ENCODE measurements at places on chromosomes 3 and 15.

DNA sequence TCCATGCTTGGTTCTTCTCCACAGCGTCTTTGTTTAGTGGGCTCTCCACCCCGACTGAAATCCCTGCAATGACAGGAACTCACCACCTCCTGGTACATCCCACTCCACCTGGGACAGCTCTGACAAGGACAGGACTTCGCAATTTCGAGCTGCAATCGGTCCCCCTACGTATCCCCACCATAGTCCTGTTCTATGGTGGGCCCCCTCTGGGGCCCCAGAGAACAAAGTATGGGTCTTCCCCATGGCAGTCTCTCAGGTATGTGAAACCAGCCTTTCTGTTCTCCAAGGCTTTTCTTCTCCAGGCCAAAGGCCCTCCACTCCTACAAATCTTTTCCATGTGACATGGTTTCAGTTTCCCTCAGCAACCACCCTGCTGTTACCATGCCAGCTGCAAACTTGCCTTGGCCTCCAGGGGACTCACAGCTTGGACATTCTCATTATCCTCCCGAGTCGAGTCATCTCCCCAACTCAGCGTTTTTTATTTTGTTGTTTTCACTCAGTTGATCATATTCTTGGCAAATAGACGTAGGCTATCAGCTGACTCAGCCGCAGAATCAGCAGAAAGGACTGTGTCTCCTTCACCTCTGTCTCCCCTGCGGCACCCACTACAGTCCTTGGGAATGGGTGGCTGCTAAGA lies 233.3 kb downstream of the OPA1 start:
- DNase-seq, result no peak

- no peak for DNase-seq
Measured at GRCh38 chr3:16200411-16200810, 25.9 kb downstream of the GALNT15 start.

GRCh38 chr3:20080956-20081554 lies 40.8 kb downstream of the KAT2B start:
- peak; percentile 50 for DNase-seq

- no peak for DNase-seq
Measured at GRCh38 chr15:89301304-89302089, 33.1 kb downstream of the POLG start.

- no peak for DNase-seq
Measured at GRCh38 chr15:37537802-37538201, 396.6 kb upstream of the TMCO5A start.

- DNase-seq, result no peak
Measured at GRCh38 chr15:74504836-74505235, 36.2 kb upstream of the ARID3B start.

DNA sequence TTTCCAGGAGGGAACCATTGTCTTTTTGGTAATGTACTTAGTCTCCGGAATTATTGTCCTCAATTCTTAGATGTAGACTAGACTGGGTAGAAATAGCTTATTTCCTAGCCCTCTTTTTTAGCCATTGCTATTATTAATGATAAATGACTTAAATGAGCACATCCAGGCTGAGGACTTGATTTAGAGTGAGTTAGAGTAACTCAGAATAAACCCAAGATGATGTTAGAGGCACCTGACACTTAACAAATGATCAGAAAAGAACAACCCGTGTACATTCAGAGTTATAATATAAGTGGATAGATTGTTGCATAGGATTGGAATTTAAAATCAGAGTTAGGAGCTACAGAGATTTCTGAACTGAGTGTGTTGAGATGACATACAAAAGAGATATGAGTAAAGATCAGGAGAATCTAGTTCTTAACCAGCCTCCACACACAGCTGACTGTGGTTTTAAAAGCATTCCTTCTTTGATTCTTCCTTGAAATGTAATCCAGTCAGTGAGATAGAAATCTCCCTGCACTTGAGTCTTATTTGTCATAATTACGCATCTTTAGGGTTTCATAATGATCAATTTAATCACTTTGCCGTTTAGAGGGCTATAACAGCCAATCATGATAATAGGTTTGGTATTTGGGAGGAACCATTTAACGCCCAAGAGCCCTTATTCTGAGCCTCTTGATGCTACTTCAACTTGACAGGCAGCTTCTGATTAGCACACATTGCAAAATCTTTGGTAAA lies 366.5 kb downstream of the GAP43 start:
- no peak for DNase-seq

DNA sequence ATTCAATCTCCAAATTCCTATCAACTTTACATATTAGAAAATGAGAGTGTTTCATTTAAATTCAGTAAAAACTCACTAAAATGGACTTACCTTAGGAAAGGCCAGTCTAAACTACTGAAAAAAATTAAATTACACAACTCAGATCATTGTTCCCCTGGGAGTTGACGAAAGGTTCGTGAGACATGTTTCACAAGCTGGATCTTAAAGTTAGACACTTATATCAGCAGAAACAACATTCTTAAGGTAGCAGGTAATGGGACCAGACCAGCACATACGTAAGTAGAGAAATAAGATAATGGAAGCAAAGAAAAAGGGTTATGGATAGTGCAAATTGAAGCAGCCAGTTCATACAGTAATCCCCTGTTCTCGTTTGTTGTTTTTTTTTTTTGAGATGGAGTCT lies 8.9 kb downstream of the RFX7 start:
- no peak for DNase-seq

GRCh38 chr3:197019021-197019420 lies 10.6 kb downstream of the MELTF start:
- no peak for DNase-seq

- DNase-seq, result no peak
Measured at GRCh38 chr3:169676925-169677537, 13.5 kb upstream of the MECOM start.

GRCh38 chr3:99882436-99883137 lies 64.9 kb downstream of the CMSS1 start:
- DNase-seq, result no peak

- DNase-seq, result no peak
Measured at GRCh38 chr3:170753421-170754310, 116.3 kb downstream of the RPL22L1 start.

DNA sequence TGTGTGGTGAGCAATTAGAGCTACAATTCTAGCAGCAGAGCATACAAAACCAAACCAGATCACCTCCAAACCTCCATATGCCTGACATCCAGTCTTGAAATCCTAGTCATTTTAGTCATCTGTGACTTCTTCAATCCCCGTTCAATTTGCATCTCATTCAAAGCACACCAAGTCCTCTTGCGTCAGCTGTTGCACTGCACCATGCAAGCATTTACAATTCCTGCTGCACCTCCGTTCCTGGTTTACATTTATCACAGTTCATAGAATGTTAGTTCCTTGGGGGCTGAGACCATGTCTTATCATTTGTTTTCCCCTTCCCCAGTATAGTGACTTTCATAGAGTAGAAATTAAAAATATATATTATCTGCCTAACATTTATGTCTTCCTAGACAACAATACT lies 116.9 kb downstream of the BDH1 start:
- no peak for DNase-seq

GRCh38 chr3:62795978-62796657 lies 79.1 kb downstream of the CADPS start:
- DNase-seq, result no peak

- DNase-seq, result no peak
Measured at GRCh38 chr3:50491023-50491422, 12.4 kb downstream of the CACNA2D2 start.

GRCh38 chr3:40387001-40387894 lies at the start of gene ENTPD3:
Gene ENTPD3 (plus strand): TSS chr3:40387184. CDS start chr3:40388058, 874 bp downstream.
- peak; percentile 20 for DNase-seq

- DNase-seq, result no peak
Measured at GRCh38 chr3:10280177-10280529, 12.6 kb downstream of the GHRL start.

DNA sequence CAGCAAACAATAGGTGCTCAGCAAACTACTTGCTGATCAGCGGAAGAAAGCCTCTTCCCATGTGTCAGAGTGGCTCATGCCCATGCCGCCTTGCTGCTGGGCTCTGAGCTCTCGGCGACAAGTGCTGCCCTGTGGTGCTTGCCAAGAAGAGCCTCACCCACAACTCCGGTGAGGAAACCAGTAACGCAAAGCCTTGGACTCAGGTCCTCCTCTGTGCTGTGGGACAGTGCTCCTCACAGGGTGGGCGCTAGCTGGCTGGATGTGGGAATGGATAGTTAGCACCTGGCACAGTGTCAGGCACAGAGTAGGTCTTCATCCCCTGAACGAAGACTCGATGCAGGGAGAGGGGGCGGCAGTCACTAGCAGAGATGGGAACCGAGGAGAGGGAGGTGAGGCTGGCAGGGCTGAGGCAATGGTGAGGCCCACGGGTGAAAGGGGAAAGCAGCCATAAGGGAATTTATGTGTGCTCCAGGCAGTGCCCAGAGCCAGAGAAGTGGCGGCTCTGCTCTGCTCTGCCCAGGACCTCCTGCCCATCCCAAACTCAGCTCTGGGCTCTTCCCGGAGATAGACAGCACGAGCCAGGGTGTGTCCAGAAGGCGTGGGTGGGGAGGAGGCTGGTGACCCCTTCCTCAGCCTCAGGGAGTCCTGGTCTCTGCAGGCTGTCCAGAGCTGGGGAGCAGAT lies 55.7 kb downstream of the IQSEC1 start:
- no peak for DNase-seq

GRCh38 chr15:50415752-50416404 lies 8.3 kb upstream of the USP8 start:
- DNase-seq, result peak; percentile 11

GRCh38 chr3:35137612-35138011 lies 501.7 kb upstream of the ARPP21 start:
- no peak for DNase-seq

DNA sequence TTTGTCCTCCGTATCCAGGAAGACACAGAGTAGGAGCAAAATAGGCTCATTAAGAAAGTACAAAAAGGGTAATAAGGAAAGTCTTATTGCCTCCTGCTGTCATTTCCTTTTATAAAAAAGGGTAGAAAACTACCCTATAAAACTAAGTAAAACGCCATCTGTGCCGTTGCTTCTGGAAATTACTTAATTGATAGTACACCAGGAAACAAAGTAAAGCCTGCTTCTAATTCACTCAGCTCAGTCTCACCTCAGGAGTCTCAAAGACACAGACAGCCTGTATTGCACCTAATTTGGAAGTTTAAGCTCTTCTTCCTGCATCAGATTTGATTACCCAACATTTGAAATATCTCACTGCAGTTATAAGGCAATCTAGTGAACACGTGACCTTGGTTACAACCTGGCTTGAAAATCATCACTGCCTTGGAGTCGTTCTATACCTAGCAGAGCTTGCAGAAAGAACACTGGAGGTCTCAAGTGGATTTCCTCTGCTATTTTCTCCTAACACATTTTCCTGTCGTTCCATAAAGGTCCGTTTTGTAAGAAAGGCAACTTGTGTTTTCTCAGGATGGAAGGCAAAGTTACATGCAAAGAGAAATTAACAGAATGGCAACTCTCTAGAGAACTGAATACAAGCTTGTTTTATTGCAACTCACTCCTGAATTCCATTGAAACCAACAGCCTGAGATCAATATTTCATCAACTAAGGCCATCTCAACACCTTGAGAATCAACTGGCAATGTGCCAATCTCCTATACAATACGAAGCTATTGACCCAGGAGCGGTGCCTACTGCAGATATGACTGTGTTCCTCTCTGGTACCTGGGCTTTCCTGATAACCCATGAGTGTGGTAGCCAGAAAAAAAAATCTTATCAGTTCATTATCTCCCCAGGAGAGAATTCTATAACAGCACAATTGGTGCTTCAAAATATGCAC lies 203.3 kb upstream of the LMCD1 start:
- no peak for DNase-seq

DNA sequence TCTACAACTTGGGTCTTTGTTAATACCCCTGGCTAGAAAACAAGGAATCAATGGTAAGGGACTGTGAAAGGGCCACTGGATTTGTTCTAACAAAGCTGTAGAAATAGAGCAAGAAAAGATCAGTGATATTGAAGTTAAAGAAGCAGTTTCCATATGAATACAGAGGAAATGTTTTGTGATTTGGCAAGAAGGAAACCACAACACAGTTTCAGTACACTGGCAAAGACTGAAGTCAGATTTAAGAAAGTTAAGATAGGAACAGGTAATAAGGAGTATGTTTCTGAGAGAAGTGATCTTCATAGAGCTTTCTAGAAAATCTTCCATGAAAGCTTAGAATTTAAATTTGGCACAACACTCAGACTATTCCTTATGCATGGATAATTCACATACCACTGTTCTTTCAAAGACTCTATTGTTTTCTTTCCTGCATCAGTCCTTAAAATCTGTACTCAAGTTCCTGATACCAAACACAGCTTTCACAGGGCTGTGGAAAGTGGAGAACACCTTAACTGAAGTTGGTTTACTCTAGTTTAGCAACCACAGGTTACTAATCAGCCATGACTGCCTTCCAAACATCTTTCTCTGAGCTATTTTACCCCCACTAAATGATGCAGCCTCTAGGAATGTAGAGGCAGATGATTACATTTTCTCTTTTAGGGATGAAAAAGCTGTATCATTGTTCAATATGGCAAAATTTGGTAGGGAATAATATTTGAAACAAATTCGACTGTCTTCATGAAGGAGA lies 32.4 kb upstream of the ALCAM start:
- no peak for DNase-seq

DNA sequence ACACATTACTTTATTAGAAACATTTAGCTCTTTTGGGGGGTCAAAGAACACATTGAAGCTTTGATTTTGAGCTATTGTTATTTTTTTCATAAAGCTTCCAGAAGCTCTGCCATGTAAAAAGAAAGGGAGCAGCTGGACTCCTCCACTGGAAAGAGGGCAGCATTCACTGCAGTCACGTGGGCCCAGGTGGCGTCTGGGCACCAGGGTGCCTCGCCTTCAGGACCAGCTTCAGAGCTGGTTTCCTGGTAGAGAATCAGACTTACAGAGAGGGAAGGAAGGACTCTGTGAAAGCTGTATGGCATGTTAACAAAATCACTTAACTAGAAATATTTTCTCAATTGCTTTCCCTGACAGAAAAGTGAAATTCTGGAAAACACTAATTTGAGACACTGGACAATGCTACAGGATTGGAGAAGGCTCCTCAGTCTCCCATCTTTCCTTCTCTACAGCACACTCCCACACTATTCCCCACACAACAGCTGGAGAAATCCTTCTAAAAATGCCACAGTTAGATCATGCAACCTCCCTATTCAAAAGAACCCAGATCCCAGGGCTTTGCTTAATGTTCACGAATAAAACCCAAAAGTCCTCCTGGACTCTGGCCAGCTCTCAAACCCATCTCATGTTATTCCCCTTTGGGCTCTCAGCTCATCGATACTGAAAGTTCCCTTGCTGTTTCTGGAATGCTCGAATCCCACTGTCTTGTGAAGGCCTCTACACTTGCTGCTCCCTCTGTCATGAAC lies 83.2 kb downstream of the NFKBIZ start:
- DNase-seq, result no peak
